ENCODE measurements at places on chromosomes 4 and X.

DNA sequence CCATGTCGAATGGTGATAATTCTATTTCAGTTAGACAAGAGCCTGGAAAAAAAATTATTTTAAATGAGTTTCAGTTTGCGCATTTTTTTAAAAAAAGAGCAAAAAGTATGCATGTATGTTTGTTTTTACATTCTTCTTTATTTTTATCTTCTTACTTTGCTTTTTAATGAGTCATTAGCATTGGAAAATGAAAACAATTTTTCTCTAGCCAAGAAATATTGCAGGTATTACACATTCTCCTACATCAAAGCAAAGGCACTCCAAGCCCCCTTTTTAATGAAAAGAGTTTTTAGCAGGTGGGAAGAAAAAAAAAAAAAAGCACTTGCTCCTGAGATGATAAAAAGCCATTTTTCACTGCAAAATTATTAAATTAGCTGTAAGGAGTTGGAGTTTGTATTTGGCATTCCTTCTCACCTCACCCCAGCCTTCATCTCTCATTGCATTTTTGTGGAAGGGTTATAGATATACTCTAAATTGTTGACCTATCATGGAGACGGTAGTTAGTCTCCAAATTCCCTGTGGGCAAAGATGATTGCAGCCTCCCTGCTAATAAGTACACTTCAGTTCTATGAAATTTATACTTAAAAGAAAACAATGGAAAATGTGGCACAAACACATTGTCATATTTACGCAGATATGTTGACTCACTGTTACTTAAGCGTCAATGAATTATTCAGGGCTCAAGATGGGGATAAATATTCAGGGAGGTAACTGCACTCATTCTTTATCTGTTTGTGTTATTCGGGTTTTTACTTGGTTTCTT lies 43.8 kb downstream of the PALLD start:
- no peak for DNase-seq

GRCh38 chr4:151437505-151437904 lies 28.5 kb downstream of the FHIP1A start:
- no peak for DNase-seq

DNA sequence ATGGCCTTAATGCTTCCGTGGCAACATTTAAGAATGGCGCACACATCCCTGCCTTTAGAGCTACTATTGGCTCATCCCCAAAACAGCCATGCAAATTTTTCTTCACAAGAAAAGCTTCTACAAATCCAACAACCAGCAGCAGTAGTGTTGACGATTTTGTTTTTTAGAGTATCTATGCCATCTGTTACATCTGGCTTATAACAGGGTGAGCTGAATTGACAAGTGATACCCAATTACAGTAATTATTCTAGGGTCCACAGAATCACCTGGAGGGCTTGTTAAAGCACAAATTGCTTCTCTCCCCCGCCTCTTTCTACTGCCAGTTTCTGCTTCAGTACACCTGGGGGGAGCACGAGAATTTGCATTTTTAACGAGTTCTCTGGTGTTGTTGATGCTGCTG lies 34.1 kb downstream of the DCHS2 start:
- no peak for DNase-seq

GRCh38 chrX:131068945-131069719 lies 11.0 kb downstream of the ARHGAP36 start:
- no peak for DNase-seq

DNA sequence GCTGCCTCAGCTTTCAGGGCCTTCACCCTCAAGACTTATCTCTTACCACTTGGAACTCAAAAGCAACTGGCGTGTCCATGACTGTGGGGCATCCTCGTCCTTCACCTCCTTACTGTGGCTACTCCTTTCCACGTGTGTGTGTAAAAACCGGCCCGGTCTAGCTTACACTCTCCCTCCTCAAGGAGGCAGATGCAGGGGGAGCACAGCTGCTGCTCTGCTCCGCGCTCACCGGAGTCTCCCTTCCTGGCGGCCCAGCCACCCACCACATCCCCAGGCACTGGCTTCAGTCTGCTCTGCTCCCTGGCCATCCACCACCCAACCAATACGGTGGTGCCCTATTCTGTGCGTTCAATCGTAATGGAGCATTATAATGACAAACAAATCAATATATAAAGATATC lies 8.3 kb downstream of the RNF212 start:
- DNase-seq, result no peak

GRCh38 chr4:57122959-57123358 lies 12.8 kb upstream of the IGFBP7 start:
- DNase-seq, result no peak

GRCh38 chrX:57918750-57919436 lies 8.6 kb upstream of the ZXDA start:
- DNase-seq, result no peak

- DNase-seq, result no peak
Measured at GRCh38 chr4:182548156-182548555, 305.0 kb downstream of the TENM3 start.

- DNase-seq, result no peak
Measured at GRCh38 chr4:40606239-40606767, 23.4 kb downstream of the RBM47 start.

- DNase-seq, result no peak
Measured at GRCh38 chr4:141432000-141432712, 204.2 kb upstream of the IL15 start.

DNA sequence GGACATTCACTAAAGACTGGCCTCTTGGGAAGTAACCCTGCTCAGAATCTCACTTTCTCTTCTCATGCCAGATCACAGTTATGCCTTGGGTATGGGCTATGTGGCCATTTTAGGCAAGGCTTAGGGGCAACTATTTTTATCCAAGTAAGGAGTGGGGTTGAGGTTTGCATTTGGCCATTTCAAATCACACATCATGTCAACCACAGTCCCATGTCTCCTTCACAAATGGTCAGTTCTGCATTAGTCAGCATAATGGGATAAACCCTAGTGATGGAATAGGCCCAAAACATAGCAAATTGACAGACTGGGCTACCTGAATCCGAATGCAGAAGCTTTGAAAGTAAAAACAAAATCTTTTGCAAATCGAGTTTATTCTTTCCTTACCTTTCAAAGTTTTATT lies 827 bp upstream of the RTL3 start:
- DNase-seq, result no peak

GRCh38 chr4:37562592-37562991 lies 123.6 kb downstream of the RELL1 start:
- DNase-seq, result no peak

DNA sequence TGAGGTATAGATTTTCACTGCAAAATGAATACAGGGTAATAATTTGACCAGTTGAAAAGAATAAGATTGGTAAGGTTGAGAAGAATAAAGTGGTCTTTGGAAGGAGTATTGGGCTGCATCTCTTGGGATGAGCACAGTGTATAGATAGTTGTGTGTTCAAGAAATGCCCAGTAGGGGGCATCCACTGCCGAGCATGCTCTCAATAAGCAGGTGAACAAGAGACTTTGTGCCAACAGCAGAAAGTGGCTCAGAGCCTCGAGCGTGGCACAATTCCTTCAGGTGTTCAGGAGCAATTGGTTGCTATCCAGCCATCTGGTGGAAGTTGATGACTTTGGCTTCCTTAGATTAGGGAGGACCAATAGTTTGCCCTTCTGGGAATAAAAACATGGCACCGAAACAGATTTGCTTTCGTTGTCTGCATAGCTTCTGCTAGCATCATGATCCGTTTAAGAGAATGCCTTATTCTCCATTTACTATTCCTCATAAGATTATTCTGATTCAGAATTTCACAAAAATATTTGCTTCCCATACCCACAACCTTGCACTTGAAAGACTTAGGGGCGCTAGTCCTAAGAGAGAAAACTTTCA lies 258.1 kb upstream of the NEIL3 start:
- DNase-seq, result no peak

- DNase-seq, result no peak
Measured at GRCh38 chr4:1862055-1862911, 6.3 kb upstream of the LETM1 start.

DNA sequence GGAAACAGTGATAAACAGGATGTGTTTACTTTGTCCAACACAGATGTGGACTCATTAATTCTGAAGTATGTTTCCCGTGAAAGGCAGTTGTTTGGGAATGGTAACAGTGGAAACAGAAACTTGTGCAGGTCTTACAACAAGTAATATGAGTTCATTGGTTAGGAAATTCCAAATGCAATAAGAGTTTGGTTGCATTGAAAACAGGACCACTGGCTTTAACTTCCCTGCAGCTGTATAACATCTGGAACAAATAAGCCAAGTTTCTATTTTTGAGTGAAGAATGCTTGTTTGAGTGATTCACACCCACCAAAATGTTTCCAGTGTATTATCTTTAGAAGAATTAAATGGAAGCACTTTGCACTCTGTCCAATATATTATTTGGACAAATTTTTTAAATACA lies 82.4 kb upstream of the BMP3 start:
- no peak for DNase-seq

- DNase-seq, result no peak
Measured at GRCh38 chr4:188127214-188127874, 11.9 kb upstream of the TRIML1 start.

DNA sequence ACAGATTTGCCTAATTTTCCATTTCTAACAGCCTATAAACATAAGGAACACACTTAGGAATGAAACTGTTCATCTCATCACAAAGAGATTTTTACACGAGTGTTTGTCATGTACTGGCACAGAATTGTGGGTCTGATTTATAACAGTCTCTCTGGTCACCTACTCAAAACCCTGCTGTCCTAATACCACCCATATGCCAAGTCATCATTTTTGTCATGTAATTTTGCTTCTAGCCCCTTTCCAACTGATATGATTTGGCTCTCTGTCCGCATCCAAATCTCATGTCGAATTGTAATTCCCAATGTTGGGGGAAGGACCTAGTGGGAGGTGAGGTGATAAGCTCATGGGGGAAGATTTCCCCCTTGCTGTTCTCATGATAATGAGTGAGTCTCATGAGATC lies 284.1 kb upstream of the SLITRK2 start:
- DNase-seq, result no peak

- DNase-seq, result peak; percentile 51
Measured at GRCh38 chr4:7843831-7844593, 95.6 kb downstream of the AFAP1 start.

DNA sequence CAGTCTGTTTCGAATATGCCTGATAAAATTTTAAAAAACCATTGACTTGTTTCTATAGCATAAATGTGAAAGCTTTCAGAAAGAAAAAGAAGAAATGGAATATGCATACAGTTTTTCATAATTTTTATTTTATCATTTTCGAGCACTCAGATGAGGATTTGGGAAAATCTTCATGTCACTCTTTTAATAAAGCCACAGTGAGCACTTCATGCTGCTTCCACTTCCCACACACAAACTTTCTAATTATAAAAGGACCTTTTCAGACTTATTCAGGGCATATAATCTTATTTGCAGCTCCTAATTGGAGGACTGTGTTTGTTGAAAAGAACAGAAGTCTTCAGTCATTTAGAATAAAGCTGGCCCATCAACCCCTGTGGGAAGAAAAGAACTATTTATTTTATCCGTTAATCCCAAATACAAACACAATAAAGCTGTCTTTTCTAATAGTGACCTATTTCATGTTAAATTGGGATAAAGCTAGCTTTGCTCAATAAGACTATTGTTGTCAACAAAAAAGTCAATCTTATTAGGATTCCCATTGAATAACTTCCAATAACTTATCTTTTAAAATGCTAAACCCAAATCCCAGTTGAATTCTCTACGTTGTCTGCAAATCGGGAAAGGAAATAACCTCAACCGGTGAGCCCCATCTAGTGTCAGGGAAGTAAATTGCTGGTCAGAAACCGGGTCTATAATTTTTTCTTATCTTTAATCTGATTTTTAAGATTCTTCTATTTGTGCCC lies 211.5 kb downstream of the PDGFRA start:
- DNase-seq, result no peak

DNA sequence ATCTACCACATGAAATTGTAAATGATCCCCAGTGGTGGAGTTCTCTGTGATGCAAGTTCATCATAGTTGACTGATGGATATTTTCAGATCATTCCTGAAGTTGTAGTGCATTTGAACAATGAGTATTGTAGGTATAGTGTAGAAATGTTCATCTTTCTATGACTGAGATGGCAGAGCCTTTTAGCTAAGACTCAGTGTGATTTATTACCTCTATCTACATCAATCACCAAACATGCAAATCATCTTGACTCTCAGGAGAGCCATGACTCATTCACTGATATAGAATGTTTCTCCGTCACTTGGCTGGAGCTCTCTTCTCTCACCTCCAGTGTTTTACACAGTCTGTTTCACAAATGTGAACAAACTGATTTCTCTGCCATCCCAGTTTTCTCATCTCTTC lies 392.6 kb downstream of the IL1RAPL1 start:
- no peak for DNase-seq

DNA sequence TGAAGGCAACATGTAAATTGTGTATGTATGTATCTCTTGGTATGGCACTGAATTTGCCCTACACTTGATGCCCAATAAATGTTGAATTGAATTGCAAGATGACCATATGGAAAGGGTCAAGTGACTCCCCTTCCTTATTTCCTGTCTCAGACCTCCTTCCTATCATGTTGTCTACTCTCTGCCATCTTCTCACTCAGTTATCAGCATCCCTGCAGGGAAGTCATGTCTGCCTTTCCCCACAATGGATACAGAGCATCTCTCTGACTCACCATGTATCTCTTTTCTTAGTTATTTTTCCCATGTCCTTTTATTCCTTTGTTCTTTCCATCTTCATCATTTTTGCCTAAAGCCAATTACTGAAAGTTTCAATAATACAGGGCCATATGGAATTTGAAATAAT lies 22.5 kb downstream of the BMX start:
- no peak for DNase-seq

GRCh38 chrX:39984191-39984956 lies 113.4 kb downstream of the BCOR start:
- no peak for DNase-seq

DNA sequence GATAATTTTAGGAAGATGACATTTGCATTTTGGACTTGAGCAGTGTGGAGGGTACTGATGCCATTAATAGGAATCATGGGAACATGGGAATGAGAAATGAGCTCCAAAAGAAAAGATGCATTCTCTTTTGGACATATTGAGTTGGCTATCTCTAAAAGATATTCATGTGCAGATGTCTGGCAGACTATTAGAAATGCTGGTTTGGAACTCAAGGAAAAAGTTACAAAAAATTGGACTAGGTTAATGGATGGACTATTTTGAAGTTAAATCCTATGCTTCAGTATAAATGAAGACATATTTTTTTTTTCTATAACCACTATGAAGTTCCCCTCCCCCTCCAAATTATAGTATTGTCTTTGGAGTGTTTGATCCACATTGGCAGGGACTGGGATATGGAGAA lies 3.6 kb upstream of the LIMCH1 start:
- no peak for DNase-seq

DNA sequence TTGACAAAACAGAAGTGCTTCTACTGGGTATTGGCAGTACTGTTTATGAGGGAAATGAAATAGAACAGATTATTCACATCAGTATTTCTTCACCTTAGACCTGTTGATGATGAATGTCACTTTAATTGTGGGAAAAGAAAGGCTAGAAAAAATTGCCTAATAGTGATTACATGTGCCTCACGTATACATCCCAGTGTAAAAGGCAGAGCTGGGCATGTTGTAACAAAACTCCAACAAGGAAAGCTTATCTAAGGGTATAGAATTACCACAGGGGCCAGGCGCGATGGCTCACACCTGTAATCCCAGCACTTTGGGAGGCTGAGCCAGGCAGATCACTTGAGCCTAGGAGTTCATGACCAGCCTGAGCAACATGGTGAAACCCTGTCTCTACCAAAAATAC lies 4.2 kb downstream of the PGM2 start:
- DNase-seq, result no peak

- no peak for DNase-seq
Measured at GRCh38 chr4:172035562-172035961, 222.4 kb downstream of the GALNTL6 start.

- DNase-seq, result no peak
Measured at GRCh38 chrX:46268412-46268811, 276.8 kb downstream of the ZNF674 start.

- no peak for DNase-seq
Measured at GRCh38 chr4:44961001-44961755, 234.8 kb upstream of the GNPDA2 start.

Measured in activated T-helper 1 cell treated with Interleukin-2 at 50 U/mL for 16 hours (primary cell).